ENCODE measurements at places on chromosomes 2 and 18.

DNA sequence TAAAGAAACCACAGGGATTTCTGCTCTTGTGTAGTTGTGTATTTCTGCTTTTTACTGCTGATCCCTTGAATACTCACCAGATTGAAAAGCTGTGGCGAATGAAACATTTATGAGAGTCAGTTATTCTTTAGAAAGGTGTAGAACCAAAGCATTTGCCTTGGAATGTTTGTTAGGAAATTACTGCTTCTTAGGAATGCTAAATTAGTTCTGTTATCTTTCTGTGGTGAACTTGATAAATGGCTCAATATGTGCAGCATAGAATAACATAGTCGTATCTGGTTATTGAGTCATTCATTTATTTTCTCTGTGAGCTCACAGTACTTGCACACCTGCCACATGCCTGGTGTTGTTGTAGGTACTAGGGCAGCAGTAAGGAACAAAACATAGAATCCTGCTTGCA is 57.0 kb upstream of the FAM237A start:
- no peak for DNase-seq

DNA sequence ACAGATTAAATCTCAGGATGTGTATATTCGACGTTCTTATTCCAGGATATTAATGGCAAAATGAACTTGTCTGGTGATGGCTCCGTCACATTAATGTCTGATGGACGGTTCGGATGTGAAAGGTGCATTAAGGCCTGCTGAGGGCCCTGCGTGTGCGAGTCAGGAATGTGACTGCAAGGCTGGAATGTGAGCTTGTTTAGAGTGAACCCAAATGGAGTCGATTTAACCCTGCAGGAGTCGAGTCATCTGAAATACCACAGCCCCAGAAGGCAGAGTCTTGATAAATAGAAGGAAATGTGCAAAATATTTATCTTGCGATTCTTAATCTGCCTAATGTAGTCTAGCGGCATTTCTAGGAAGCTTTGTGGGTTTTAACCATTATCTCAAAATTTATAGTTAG is 44.3 kb downstream of the RDH14 start:
- DNase-seq = peak; percentile 46

DNA sequence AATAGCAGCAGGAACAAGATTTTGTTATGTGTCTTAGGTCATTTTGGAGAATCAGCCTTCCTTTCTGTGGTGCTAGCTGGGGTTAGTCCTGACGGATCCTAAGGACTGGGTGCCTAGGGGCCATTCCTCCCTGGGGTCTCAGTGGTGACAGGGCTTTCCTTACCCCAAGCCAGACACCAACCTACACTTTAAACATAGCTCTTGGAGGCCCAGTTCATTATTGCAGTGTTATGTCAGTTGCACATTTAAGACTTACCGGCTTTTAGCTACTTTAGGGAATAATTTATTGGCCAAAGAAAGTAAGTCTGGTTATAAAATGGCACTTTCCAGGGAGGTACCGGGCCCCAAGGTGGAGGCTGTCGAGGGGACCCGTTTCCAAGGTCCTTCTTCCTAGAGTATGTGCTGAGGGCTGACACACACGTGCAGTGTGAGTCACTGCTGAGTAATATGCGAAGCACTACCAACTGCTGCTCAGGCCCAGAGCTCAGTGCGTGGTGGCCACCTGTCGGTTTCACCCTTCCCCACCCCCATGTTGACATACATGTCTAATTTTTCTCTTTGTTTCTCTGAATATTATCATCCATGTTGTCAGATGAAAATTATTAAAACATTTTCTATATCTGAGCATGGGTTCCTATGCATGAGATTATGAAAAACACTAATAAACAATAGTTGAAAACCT is 37.0 kb upstream of the GRHL1 start:
- DNase-seq = peak; percentile 53

GRCh38 chr2:234296991-234297390 is 199.9 kb downstream of the ARL4C start:
- no peak for DNase-seq

DNA sequence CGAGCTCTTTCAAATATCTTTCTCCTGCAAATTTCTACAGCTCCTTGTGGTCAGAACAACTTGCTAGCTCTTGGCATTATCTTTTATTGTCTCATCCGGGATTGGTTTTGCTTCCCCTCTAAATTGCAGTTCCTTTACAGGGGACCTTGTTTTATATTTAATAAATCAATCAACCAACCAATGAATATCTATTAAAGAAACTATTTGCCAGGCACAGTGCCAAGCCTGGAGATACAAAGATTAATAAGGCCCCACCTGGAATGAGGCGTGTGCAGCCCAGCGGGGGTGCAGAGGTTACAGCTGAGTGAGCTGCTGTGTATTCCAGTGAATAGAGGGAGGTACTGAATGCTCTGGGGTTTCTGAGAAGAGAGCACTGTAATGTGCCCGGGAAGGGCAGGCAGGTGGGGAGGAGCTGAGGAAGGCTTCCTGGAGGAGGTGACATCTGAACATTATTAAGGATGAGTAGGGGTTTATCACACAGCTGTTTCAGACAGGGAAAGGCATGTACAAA is 51.8 kb downstream of the LIPG start:
- DNase-seq = no peak

DNA sequence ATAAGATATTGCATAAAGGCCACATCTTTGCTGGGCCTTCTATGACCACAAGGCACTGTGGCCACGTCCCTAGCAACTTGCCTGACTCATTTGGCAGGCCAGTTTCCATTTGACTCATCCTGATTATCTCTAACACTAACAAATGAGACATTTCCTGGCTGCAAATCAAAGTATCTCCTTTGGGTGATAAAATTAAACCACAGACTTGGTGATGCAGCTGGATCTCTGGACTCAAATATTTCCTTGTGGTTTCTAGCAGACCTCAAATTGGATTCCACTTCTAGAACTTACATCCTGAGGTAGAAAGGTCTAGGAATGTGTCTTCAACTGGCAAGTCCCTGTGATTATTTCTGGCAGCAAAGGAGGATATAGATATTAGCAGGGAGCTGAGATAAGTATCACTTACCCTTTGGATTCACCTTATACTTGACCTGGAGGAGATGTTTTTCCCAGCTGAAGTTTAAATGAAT is 167.9 kb upstream of the NXPH2 start:
- DNase-seq = peak; percentile 92

GRCh38 chr2:238162251-238162845 is 3.6 kb downstream of the ERFE start:
- no peak for DNase-seq

DNA sequence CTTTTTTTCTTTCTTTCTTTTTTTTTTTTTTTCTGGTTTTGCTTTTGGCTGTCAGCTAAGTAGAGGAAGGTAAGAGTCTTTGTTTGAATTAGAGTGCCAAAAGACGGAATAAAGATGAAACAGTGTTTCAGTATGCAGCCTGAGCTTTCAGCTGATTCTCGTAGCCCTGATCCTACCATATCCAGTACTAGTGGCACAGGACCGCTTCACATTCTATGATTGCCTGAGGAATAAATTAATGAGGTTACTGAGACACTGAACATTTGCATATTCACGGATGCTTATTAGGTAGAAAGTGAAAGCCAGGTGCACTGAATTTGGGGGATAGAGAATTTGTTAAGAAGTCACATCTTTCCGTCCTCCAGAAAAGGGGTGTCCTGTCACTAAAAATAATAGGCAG is 421.5 kb upstream of the POU3F3 start:
- no peak for DNase-seq

GRCh38 chr2:201363857-201364560 is 6.9 kb upstream of the FLACC1 start:
- peak; percentile 78 for DNase-seq

DNA sequence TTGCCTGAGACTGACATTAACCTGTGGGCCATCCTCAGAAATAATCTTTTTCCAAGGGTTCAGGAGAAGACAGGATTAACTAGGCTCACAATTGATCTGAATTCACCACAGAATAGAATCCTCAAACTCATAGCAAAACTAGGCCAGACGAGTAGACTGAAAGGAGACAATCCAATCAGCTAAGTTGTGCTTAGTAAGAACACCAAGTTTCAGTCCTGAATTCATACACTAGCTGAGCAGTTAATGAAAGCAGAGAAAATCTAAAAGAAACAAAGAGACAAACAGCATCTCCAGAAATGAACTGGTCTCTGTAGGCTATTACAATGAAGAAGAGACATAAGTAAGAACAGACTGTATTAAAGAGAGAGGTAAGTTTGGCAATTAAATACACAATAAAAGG is 89.5 kb downstream of the GORASP2 start:
- no peak for DNase-seq

- DNase-seq = no peak
Observed at GRCh38 chr18:70169747-70170146, 35.7 kb downstream of the RTTN start.
